ENCODE measurements at places on chromosomes 3 and 15.

DNA sequence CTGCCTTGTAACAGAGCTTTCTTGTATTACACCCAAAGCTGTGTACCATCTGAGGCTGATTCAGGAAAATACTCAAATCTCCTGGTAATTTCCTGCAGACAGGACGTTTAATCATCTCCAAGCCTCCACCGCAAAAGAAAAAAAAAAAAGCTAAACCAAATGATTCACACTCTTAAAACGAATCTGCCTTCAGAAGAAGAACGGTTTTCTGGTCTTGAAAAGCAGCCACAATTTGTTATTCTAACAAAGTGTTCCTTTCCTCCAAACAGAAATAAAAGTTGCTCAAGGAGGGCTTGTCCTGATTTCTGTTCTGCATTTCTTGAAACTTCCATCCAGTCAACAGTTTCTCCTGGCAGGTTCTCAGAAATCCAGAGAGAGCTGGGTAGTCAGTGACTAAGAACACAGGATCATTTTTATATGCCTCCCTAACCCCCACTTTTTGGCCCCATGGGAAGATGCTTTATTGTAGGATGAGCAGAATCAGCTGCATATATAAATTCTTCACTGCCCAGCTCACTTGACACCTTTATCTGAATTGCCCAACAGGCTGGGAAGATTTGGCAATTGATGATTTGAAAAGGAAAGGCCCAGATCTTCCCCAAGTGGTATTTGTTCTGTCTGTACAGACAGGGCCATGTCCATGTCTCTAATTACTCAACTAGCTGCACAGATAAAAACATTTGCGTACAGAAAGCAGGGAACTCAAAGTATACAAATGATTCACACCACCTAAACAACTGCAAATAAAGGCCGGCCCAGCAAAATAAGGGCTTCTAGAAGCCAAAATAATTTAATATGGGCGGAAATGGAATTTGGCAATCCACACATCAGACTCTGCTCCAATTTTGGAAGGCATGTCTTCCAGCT is 41.0 kb upstream of the PRICKLE2 start:
- peak; percentile 37 for DNase-seq

GRCh38 chr15:31557899-31558298 is 231.3 kb downstream of the KLF13 start:
- DNase-seq, result no peak

DNA sequence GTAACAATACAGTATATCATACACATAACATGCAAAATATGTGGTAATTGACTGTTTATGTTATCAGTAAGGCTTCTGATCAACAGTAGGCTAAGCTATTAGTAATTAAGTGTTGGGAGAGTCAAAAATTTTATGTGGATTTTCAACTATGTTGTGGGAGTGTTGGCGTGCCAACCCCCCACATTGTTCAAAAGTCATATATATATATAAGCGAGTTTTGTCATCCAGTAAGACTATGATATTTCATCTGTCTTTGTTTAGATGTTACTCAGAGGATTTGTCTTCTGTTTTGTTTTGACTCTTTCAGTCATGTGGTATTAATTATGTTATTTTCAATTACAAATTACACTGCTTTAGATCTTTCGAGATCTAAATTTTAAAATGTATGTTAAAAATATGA is 51.0 kb upstream of the RAP2B start:
- DNase-seq, result no peak

DNA sequence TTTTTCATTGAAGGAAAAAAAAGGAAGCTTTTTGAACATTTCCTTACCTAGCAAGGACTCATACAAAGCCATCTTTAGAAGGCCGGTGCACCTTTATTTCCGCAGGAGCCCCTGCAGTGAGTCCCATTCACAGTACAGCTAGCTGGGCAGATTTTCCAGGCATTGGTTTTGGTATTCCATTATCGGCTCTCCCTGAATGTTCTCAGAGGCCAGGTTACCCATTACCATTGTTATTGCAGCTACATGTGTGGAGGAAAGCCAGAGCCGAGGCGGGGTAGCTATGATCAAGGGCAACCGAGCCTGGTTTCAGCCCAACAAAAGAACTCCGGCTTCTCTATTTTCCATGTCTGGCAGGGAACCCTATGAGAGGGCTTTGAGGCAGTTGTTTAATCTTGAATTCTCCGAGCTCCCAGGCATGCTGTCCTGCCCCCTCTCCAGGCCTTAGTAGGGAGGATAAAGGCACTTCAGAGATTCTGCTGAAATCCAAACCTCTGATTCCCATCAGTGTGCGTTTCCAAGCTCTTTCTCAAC is 100.3 kb downstream of the LRRK1 start:
- DNase-seq, result no peak

DNA sequence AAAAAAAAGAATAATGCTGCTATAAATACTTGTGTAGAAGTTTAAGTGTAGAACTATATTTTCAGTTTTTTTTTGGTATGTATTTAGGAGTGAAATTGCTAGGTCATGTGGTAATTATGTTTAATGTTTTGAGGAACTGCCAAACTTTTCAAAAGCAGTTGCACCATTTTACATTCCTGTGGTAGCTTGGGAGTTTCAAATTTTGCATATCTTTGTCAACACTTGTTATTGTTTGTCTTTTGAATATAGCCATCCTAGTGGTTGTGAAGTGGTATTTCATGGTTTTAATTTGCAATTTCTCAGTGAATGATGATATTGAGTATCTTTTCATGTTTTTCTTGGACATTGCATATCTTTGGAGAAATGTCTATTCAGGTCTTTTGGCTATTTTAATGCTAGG is 30.4 kb downstream of the SKIL start:
- no peak for DNase-seq

DNA sequence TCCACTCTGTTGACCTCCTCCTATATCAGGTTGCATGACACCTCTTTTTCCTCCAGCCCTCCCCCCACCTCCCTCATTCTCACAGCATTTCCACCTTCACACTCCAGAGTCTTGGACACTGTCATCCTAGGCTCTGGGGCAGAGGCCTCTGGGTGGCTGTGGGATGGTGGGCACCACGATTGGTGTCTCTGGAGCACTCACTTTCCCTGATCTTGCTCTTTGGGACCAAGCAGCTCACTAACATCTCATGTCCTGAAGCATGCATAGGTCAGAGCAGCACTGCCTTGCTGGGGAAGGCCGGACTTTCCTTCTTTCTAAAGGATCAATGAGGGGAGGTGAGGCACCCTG is 14.9 kb downstream of the ZBTB47 start:
- DNase-seq, result no peak

DNA sequence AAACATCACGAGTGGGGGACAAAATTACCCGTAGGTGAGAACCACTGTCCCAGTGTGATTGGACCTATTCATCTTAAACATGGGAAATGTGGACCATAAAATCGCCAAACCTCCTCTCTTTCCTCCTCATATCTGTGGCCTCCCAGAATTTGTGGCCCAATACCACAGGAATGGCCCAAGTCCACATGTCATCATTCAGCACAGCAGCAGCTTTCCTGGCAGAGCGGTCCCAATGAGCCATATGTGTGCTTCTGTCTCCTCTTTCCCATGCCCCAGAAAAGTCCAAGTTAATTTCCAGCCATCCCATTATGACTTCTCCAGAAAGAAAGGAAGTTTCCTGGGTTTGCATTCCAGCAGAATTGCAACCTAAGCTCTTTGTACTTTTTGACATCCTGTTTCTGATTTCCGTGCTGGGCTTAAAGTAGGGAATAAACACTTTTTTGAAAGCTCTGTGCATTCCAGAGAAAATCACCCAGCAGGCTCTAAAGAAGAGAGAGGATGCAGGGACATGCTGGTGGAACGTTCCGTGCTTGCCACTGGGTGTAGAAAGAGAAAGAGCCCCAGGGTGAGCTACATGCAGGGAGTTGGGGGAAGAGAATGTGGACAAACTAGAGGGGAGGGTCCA is 259.4 kb upstream of the PROK2 start:
- no peak for DNase-seq

GRCh38 chr3:150237490-150237889 is 170.6 kb upstream of the TSC22D2 start:
- DNase-seq, result peak; percentile 52

DNA sequence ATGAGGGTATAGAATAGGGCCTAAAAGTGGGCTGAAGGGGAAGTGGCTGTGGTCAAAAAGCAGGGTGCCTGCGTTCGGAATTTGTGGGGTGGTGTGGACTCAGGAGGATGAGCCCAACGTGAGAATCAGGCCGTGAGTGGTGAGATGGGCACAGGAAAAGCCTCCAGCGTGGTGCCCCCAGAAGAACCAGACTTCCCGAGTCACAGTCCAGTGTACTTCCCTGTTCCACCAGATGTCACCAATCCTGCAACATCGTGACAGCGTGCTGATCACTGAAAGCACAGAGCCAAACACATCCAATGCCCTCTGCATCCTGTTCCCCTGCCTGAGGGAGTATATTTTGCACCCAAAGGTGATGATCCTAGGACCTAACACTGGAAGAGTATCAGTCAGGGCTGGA is 20.8 kb upstream of the ACAN start:
- DNase-seq, result no peak

GRCh38 chr15:45180201-45180600 is 7.6 kb downstream of the SHF start:
- DNase-seq, result peak; percentile 93

DNA sequence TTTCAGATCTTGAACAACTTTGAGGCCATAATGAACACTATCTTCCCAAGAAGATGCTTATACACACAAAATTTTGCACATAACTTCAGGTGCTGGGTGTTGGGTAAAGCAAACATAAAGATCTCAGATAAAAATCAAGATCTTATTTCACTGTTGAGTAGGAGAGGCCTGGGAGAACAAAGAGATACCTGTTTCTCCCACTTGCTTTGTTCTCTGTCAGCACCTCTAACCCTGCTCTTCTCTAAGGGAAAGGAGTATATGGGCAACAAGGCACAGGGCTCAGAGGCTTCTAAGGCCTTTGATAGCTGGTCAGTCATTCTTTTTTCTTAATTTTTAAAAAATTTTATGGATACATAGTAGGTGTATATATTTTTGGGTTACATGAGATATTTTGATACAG is 3.6 kb upstream of the GK5 start:
- DNase-seq, result no peak

DNA sequence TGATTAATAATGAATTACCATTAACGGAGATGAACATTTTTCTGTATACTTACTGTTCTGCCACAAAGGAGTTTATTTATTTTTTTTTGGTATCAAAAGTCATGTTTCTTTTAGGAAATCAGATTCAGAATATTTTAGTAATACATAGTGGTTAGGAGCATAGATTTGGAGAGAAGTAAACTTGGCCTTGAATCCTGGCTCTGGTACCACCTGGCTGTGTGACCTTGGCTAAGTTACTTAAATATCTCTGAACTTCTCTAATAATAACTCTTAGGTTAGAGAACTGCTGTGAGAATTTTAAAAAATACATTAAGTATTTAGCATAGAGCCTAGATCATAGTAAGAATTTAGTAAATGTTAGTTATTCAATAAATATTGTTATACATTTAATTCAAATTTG is 309.1 kb downstream of the RBMS3 start:
- no peak for DNase-seq

GRCh38 chr3:103629391-103629790 is 1194.6 kb downstream of the ZPLD1 start:
- no peak for DNase-seq

DNA sequence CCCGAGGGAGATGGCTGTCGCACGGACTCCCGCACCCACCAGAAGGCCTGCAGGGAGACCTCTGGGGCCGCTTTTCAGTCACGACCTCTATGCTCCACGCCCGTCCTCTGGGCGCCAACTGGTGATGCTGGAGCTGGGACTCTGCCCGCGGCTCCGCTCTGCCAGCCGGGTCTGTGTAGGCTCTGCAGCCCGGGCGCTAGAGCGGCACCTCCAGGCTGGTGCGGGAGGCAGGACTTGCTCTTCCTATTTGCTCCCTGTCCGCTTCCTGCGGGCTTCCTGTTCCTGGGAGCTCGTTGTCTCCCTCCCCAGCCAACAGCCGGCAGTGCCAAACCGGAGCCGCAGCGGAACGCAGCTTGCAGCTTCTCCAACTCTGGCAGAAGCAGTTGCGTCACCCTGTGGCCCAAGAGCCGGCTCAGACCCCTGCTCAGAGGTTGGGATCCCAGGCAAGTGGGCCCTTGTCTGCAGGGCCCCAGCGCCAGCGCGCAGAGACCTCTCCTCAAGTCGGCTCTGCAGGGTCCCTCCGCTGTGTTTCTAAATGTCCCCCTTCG is 285.9 kb downstream of the XXYLT1 start:
- no peak for DNase-seq

DNA sequence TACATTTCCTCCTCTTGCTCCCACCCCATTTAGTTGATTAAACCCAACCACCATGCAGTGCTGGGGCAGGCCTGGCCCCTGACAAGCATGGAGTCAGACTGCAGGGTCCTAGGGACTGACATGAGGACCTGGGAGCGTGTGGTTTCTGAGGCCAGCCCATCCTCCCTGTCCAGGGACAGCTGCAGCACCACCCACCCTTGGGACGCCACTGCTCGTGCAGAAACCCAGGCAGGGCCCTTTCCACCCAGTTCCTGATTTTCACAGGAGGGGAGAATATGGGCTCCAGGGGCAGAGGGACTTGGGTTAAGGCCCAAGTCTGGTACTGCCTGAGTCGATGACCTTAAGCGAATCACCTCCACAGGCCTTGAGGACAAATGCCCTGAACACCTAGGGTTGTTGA is 23.7 kb downstream of the PLXND1 start:
- DNase-seq, result no peak

DNA sequence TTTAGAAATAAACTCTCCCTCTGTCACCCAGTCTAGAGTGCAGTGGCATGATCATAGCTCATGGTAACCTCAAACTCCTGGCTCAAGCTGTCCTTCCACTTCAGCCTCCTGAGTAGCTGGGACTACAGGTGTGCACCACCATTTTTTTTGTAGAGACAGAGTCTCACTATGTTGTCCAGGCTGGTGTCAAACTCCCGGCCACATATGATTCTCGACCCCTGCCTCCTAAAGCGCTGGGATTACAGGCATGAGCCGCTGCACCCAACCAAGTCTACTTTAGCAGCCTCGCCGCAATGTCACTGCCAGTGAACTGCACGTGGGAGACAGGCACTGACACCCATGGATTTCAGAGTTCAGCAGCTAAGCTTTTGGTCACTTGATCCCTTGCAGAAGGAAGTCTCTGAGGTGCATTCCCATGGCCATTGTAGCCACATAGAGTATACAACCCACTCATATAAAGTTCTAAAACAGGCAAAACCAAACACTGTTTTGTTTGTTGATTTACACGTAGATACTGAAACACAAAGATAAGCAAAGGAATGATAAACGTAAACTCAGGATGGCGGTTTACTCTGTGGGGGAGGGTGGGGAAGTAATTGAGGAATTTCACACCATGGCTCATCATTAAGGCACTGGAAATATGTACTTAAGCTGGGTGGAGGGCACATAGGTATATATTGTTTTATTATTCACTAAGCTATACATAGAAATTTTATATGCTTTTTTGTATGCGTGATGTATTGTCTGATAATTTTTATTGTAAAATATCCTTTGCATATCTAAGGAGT is 115.0 kb downstream of the MEX3B start:
- no peak for DNase-seq

Data from H54 (cell line).